ENCODE measurements at places on chromosomes 3 and 15.

DNA sequence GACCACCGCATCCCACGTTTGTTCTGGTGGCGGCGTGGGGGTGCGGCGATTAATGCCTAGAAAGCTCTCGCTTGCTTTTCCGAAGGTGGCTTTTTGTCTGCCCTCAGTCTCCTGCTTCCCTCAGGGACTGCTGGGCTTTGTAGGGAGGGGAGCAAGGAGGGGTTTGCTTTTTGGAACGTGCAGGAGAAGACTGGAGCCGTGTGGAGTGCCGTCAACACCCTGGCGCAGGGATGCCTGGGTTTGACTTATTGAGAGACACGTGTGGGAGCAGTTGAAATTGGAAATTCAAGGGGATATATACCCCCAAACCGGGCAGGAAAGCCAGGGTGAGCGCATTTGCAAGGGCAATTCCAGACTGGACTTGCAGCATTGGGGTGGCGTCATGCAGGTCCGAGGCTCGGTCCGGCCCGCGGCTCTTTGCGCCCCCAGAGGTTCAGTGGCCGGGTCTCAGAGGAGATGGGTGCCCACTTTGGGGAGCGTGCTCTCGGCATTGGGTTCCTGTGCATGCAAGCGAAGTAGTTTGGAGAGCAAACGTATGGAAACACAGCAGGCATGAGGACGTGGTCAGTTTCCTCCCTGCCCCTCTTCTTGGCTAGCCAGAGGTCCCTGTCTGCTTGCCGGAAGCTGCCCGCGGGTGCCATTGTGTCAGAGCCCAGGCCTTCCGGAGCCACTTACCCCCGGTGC lies 2.1 kb downstream of the EPHB1 start:
- DNase-seq, result no peak

DNA sequence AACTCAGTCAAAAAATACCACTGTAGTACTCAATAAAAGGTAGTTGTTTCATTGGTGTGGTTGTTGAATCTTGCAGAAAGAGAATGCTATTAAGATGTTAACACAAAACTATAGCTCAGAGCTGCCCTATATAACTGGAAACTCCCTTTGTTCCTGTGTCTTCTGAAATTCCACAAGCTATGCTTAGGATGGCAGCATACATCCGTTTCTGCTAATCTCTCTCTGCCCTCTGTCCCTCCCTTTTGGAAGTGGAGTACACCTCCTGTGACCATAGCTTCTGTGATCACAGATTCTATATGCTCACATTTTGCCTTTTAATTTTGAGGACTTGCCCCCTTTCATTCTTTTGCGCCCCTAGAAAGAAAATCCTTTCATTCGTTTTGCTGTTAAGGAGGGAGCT lies 33.7 kb downstream of the ARPP21 start:
- DNase-seq, result peak; percentile 46

GRCh38 chr3:23202921-23203707 lies at the start of gene UBE2E2:
Gene UBE2E2, plus strand, starts transcription at chr3:23203327.
- peak; percentile 66 for DNase-seq

DNA sequence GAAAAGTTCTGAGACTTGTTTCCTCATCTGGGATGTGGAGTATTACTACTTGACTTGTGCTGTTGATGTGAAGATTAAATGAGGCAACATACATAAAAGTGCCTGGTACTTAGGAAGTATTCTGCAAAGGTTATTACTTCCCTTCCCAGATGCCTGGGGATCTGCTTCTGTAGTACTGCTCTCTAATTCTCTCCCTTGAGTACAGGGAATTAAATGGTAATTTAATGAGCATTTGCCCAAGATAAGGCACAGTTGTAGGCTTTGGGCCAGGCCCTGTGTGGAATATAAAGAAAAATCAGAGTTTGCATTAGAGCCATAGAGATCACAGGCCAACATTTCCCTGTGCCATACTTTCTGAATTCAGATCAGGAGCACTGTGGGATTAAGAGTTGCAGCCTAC lies 84.4 kb downstream of the LARS2 start:
- no peak for DNase-seq

DNA sequence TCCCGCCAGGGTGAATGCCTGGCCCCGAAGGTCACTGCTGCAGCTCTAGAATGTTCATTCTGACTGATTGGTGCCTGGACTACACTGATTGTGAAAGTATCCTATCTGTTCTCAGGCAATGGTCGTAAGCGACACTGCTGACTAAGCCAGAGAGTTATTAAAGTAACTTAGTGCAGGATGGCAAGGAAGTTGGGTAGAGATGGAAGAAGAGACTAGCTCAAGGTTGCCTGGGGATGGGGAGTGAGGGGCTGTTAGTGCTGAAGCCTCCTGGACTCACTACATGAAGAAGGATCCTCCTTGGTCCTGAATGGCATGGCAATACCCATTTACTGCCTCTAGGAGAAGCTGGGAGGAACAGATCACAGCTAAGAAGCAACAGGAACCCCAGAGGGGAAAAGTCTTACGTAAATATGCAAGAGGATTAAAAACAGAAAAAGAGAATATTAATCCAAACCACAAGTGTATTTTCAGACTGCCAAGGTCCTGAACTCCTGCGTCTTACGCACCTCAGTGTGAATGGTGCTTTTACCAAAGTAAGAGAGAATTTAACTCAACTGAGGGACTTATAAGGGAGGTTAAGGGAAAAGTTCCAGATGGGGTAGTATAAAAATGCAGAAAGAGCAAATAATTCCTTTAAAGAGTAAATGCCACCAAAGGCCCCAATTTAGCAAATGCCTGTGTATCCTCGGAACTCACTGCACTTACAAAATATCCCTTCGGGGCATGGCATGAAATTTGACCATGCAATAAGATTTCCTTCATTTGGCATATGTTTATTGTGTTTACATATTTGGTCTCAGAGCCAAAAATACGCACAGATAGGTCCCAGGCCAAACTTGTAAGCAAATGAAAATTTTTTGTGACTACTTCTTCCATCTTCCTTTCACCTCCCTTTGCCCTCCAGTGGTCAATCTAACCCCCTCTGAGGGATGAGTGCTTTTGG lies 64.0 kb upstream of the DGKG start:
- no peak for DNase-seq

- peak; percentile 60 for DNase-seq
Measured at GRCh38 chr3:194607592-194608389, 25.4 kb downstream of the TMEM44 start.

DNA sequence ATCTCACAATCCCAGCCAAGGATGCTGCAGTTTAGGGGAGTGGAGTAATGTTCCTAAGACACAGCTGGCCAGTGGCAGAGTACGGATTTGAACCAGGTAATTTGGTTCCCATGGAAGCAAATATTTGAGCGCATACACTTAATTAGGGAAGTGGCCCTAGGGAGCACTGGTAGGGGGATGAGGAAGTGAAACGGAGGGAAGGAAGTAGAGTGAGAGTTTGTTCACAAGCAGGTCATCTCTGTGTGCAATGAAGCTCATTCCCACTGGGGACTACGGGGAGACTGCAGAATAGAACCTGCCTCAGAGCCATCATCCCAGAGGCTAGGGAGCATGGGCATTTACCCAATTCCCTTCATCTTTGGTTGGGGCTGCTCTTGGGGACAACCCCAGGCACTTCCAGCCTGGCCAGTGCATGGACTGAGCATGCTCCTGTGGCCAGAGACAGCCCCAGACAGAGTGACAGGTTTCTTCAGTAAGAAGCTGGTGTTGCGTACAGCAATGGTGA lies 317.2 kb upstream of the PROK2 start:
- no peak for DNase-seq
